ENCODE measurements at places on chromosomes 12 and 14.

GRCh38 chr12:116266168-116266601, 11.3 kb downstream of the MED13L start:
- no peak for DNase-seq

DNA sequence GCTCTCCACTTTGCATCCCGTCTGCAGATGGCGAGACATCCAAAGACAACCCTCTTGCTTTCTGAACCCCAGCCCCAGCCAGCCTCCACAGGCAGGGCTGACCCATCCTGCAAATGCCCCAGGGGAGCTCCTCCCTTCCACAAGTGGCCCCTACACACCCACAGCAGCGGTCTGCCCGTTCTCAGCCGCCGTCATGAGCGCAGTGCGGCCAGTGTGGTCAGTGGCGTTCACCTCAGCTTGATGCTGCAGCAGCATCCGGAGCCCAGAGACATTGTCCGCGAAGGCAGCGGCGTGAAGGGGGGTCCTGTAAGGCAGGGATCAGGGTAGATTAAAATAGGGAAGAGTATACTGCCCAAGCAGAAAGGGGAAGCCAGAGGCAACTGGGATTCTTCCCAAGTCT, 13.7 kb downstream of the ANKRD52 start:
- no peak for DNase-seq

DNA sequence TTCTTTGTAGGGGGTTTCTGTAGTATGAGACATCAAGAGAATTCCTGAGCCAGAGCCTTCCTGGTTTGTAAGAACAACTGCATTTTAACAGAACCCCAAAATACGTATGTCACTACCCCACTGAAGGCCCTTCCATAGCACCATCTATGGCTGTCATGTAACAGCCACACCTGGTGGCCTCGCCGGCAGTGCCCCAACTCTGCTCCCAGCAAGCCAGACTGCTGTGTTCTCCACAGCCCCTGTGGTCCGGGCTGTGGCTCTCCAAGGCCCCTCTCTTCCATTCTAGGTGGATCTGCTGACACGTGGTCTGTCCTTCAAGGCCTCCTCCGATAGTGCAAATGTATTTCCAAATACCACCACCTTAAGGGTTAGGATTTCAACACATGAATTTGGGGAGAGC, 9.9 kb upstream of the PPP1R13B start:
- no peak for DNase-seq

GRCh38 chr14:101029668-101030290, 126.3 kb upstream of the RTL1 start:
- DNase-seq: no peak

GRCh38 chr12:42593874-42594273, 4.3 kb upstream of the PRICKLE1 start:
- DNase-seq: no peak

DNA sequence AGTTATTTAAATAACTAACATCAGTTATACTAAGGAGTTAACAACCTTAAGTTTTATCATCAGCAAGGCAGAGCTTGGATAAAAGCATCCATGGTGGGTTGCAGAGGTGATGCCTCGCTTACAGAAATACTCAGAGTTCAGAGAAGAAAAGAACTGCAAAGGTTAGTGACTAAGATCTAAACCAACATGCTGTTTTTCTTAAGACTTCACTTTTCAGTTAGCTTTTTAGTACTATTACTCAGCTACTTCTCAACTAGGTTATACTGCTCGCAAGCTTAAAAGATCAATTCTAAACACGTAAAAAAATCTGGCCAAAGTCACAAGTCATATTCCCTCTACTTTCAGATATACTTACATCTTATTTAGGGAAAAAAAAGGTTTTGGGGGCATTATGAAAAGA, 2.8 kb downstream of the PPP1CC start:
- no peak for DNase-seq

DNA sequence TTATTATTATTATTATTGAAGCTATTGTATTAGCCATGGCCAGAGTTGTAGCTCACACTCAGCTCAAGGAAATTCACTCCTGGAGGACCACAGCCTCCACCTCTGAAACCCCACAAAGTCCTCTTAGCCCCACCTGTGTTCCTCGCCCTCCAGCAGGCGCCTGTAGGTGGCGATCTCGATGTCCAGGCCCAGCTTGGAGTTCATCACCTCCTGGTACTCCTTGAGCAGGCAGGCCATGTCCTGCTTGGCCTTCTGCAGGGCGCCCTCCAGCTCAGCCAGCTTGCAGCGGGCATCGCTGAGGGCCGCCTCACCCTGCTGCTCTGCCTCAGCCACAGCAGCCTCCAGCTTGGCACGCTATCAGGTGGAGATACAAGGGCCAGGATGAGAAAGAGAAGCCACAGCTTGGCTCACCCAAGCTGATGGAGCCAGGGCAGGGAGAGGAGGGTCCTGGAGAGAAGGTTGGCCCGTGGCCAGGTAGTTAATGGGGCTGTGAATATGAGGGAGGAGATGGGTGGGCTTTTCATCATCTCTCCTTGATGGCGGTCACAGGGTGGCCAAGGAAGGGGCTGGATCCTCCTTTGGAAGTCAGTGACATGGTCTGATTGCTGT, 5.1 kb downstream of the KRT85 start:
- DNase-seq: peak; percentile 15

DNA sequence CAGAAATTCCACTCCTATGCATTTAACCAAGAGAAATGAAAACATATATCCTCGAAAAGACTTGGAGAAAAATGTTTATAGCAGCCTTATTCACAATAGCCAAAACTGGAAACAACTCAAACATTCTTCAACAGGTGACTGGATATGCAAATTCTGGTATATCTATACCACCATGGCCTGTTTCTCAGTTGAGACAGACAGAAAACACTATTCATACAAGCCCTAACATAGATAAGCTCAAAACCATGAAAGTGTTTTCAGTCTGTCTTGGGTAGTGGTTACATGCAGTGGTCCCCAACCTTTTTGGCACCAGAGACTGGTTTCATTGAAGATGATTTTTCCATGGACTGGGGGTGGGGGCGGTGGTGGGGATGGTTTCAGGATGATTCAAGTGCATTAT, 83.8 kb downstream of the SRGAP1 start:
- DNase-seq: no peak

GRCh38 chr12:75560167-75560566, 48.8 kb upstream of the KRR1 start:
- peak; percentile 5 for DNase-seq

- no peak for DNase-seq
Observed at GRCh38 chr12:102316723-102317122, 119.1 kb upstream of the PMCH start.

DNA sequence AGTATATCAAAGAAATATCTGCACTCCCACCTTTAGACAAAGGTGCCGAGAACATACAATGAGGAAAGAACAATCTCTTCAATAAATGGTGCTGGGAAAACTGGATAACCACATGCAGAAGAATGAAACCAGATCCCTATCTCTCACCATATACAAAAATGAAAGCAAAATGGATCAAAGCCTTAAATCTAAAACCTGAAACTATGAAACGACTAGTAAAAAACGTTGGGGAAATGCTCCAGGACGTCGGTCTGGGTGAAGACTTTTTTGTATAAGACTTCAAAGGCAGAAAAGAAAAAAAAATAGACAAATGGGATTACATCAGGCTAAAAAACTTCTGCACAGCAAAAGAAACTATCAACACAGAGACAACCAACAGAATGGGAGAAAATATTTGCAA, 83.8 kb downstream of the PPM1A start:
- no peak for DNase-seq

- DNase-seq: peak; percentile 60
Observed at GRCh38 chr12:4506870-4507269, 31.8 kb upstream of the RAD51AP1 start.

DNA sequence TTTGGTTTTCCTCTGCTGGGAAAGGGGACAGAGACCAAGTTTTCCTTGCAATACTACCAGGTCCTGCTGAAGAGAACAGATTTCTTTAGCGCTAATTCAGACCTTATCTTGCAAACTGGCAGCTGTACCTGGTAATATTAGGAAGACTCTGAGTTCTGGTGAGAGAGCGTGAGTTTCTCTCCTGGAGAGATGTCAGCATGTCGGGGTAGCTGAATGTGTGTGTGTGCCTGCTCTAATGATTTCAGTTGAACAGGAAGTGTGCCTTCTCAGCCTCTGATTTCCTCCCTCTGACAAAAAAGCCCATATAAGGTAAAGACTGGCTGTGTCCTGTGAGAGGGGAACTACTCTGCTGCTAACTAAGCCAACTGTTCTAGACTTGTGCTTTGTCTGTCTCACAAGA, 10.3 kb upstream of the ERP27 start:
- DNase-seq: peak; percentile 95

GRCh38 chr12:9449181-9449580, 158.5 kb downstream of the KLRB1 start:
- DNase-seq: peak; percentile 37

GRCh38 chr12:120209851-120210250, 8.9 kb upstream of the RPLP0 start:
- no peak for DNase-seq

DNA sequence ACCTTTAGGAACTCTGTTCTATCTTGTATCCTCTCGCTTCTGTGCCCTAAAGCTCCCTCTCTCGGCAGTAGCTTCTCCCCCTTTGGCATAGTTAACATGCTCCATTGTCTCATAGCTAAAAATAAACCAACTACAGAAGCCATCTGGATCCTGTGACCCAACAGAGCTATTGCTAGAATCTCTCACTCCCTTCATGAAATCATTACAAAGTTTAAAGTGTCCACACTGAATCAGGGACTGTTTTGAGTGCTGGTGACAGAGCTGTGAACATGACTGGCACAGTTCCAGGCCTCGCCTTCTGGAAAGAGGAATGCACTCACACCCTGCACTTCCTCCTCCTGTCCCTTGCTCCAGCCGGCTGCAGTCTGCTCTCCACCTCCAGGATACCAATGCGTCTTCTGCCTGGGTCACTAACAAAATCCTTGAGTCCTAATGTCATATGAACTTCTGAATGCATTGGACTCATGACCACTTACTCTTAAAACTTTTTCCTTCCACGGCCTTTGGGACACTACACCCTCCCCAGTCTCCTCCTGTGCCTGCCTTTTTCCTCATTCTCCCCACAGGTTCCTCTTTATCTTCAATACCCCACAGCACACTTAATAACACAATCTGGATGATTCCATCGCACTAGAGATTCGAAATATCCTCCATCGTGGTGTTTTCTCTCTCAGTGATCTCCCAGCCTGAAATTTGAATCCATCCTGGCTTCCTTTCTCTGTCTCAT, 13.2 kb downstream of the PLBD1 start:
- peak; percentile 51 for DNase-seq

GRCh38 chr14:61992139-61992538, 229.9 kb downstream of the SNAPC1 start:
- no peak for DNase-seq

DNA sequence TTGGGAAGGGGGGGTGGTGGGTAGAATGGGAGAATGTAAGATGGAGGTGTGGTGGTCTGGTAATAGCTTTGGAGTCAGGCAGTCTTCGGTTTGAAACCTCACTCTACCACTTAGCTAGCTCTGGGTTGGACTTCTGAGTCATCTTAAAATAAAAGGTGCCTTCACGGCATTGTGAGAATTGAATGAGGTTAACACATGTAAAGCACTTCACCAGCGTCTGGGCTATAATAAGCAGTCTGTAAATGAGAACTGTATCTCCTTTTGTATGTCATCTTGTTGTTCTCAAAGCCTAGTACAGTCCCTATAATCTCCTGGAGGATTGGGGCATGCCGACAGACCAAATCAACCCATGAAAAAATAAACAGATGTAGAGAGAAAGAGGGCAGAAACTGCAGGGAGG, 11.2 kb downstream of the C2CD5 start:
- no peak for DNase-seq

DNA sequence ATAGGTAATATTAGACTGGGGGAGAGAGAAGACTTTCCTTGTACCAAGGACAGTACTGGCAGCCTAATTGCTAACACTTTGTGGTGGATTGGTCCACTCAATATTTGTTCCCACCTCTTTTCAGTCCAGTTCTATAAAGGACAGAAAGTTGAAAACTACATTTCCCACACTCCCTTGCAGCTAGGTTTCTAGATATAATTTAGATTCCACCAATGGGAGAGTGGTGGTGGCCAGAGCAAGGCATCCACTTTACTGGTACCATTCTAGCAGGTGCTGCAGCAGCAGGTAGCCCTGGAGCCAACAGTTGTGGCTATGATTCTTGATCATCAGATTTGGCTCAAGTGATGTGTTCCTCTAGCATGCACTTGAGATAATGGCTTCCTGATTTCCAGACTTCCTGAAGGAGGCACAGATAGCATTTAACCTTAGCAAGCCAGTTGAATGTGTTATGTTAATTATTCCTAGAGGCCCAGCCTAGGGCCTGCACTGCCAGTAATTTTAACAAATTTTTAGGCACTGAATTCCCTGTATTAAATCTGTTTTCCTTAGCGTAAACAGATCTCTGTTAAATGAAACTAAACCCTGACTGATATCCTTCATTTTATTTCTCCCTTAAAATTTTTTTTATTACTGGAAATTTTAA, 24.4 kb downstream of the SLC38A1 start:
- no peak for DNase-seq

DNA sequence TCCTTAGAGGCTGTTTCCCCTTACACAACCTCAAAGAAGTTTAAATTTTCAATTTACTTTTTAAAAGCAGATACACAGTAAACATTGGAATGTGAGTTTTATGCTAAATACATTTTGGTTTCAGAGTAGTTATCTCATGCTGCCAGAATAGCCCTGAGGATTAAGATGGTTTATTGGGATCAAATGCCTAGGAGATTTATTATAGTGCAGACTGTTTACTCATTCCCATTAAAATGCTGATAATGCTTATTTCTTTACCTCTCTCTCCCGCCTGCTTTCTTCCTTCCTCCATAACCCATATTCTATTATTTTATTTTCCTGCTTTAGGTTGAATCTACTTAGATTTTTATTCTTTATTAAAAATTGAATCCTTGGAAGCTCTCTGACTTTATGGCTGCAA, 340.2 kb downstream of the DIO2 start:
- DNase-seq: no peak

- DNase-seq: no peak
Observed at GRCh38 chr14:94227029-94227428, 52.9 kb downstream of the PPP4R4 start.

- DNase-seq: no peak
Observed at GRCh38 chr12:31585895-31586294, 5.0 kb downstream of the DENND5B start.

DNA sequence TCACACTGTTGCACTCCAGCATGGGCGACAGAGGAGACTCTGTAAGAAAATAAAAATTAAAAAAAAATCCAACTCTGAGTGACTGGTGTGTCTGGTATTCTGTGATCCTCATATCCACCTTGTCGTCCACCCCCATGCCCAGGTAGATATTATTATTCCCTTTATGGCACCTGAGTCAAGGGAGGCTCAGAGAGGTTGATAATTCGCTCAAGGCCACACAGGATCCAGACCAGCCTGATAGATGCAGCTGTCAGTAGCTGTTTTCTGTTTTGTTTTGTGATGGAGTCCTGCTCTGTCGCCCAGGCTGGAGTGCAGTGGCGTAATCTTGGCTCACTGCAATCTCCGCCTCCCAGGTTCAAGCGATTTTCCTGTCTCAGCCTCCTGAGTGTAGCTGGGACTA, 14.8 kb upstream of the FAM222A start:
- DNase-seq: no peak

DNA sequence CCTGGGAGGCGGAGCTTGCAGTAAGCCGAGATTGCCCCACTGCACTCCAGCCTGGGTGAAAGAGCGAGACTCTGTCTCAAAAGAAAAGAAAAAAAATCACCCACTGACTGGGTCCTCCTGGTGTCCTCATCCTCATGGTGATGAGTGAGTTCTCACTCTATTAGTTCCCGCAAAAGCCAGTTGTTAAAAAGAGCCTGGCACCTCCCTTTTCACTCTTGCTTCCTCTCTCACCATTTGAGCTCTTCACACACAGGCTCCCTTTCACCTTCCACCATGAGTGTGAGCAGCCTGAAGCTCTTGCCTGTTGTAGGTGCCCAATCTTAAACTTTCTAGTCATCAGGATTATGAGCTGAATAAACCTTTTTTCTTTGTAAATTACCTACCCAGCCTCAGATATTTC, 176.4 kb downstream of the SLC38A4 start:
- DNase-seq: no peak
